ENCODE measurements at places on chromosomes 6 and 20.

DNA sequence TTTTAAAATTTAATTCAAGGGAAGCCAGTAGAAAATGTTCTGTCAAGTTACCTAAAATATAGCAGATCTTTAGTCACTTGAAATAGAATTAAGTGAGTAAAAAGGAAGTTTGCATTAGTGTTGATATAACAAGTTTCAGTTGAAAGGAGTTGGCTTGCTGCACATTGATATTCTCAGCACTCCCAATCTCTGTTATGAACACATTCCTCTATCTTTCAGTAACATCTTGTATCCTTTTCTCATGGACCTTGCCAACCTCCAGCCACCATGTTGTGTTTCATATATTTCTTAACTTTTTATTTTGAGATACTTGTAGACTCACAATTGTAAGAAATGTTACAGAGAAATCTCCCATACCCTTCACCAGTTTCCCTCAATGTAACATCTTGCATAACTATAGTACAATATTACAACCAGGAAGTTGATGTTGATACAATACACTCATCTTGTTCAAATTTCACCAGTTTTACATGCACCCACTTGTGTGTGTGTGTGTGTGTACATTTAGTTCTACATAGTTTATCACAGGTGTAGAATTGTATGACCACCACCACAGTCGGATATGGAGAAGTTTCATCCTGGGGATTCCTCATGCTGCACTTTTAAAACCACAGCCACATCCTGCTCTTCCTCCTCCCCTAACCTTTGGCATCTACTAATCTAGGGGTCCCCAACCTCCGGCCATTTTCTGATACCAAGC is 20.2 kb upstream of the PAQR8 start:
- DNase-seq: no peak

GRCh38 chr6:157046776-157047175 is 269.6 kb downstream of the ARID1B start:
- no peak for DNase-seq

GRCh38 chr6:12957321-12958051 is 240.9 kb downstream of the PHACTR1 start:
- DNase-seq: no peak

DNA sequence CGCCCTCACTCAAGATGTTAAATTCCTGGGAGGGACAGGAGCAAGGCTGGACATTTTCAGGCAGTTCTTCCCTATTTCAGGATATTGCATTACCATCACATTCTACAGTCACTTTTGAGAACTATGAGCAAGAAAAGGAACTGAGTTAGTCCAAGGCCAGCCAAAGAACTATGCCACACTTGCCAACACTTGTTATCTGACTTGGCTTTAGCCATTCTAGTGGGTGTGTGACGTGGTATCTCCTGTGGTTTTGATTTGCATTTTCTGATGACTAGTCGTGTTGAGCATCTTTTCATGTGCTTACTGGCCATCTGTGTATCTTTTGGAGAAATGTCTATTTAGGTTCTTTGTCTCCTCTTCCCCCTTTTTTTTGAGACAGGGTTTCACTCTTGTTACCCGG is 12.0 kb downstream of the XRN2 start:
- no peak for DNase-seq

DNA sequence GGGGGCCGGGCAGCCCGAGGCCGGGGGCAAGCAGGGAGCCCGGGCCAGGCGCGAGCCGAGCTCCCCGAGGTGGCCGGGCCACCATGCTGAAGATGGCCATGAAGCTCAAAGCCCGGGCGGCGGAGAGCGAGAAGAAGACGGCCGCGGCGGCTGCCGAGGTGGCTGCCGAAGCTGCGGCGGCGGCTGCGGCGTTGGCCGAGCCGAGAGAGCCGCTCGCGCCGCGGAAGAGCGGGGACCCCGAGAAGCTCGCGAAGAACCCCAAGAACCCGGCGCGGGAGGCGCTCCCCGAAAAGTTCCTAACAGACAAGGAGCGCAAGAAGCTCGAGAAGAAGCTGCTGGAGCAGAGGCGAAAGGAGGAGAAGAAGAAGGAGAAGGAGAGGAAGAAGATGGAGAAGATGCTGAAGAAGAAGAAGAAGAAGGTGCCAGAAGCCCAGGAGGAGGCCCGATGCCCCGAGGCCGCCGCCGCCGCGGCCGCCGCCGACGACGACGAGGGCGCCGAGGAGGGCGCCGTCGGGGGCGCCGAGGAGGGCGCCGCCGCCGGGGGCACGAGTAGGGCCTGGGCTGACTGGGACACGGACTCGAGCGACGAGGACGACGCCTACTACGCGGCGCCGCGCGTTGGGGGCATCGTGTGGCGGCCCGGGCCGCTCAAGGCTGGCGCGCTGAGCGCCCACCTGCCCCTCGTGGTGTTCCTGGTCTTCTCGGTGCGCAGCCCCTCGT is 37.4 kb downstream of the GNAS start:
- DNase-seq: no peak

DNA sequence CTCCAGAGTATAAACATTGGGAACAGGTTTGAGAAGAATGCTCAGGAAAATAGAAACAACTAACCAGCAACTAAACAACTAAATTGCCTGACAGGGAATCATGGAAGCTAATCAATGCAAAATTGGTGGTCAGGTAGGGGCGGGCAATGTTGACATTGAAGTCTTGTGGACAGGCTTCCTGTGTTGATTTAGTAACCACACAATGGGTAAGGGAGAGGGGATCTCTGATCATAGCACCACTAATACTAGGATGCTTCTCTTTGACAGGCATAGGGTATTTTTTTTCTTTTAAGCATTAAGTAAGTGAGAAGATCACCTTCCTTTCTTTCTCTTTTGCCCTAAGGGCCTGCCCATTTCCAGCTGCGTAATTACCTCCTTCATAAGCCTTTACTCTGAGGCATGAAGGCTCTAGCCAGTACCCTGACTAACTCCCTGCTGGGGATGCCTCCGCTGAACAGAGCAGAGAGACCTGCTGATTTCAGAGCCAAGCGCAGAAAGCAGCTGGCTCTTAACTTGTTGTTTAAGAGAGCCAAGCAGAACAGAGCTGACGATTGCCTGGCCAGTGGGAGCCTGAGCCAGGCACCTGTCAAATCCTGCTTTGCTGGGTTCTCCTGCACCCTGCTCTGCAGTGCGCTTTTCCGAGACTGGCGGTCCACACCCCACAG is 118.7 kb downstream of the BMP2 start:
- DNase-seq: no peak

DNA sequence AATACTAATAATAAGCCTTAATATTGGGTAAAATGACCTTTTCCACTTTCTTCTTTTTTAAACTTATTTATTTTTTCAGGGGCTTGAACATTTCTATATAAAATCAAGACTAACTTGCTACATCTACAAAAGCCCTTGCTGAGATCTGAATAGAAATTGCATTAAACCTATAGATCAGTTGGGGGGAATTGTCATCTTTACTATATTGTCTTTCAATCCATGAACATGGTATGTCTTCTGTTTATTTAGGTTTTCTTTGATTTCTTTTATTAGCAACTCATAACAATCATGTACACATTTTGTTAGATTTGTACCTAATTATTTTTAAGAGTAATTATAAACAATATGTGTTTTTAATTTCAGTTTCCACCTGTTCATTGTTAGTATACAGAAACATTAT is 96.4 kb upstream of the SLC22A23 start:
- DNase-seq: no peak

GRCh38 chr6:150322466-150322871 is 46.3 kb upstream of the IYD start:
- DNase-seq: no peak

GRCh38 chr6:150272264-150272975 is 96.4 kb upstream of the IYD start:
- DNase-seq: no peak

DNA sequence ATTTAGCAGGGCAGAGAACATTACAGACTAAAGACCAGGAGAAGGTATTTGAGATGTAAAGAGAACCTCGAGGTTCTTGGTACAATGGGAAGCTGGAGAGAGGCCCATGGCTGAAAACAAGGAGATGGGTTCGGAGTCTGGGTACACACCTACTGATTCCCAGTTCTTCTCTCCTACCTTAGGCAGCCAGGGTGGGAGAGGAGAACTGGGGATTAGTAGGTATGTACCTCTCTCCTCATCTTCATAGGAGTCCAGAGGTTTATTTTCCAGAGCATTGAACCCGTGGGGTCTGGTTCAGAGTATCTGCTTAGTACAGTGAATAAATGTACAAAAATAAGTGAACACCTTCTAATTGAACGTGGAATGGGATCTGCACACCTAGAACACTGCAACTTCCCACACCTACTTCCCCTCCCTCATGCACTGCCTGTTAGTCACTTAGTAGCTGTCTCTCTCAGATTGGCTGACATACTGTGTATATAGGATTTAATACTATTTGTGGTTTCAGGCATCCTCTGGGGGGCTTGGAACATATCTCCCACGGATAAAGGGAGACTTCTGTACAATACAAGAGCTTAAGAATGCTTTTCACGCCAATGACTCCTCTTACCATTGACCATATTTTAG is 23.5 kb upstream of the NUP153 start:
- DNase-seq: no peak

GRCh38 chr20:1664911-1665310 is 7.3 kb upstream of the SIRPG start:
- DNase-seq: no peak

- no peak for DNase-seq
Observed at GRCh38 chr6:142013287-142013686, 119.4 kb upstream of the GJE1 start.

- no peak for DNase-seq
Observed at GRCh38 chr6:166662690-166663089, 35.6 kb upstream of the RPS6KA2 start.

All from NCI-H1048 (cell line).